ENCODE measurements at places on chromosomes 7 and 10.

DNA sequence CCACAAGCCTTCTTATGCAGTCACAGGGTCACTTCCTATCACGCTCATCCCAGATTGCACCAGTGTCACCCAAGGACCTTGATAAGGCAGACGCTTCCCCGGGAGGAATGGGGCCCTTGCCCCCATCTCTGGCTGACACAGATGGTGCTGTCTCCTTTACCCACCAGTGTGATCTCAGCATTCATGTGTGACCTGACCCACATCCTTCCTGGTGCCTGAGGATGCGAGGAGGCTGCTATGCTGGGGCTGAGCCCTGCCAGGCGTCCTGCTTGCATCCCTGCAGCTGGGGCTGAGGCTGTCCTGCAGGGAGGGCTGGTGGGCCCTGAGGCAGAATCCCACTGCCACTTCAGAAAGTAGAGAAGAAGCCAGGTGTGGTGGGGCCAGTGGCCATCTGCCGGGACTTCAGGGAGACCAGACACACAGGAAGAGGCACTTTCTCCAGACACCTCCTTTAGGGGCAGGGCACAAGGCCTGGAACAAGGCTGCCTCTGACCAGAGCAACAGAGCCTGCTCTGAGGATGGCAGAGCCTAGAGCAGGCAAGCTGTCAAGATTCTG is 35.3 kb downstream of the RASGEF1A start:
- DNase-seq: no peak

- DNase-seq: no peak
These were observed 69.6 kb upstream of the GRM8 start for GRCh38 chr7:127322351-127322750.

GRCh38 chr7:22566176-22566575 is 66.2 kb upstream of the STEAP1B start:
- no peak for DNase-seq

GRCh38 chr10:118669020-118669791 is 73.8 kb upstream of the PRLHR start:
- DNase-seq: no peak

DNA sequence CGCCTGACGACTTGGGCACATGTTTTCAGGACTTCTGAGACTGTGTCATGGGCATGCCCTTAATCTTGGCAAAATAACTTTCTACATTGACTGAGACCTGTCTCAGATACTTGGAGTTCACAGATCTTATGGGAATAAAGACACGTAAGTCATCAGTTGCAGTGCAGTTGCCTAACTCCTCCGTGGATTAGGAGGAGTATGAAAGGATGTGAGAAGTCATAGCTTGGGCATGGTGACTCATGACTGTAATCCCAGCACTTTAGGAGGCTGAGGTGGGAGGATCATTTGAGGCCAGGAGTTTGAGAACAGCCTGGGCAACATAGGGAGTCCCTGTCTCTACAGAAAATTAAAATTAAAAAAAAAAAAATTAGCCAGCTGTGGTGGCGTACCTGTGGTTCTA is 49.6 kb downstream of the EXOC6 start:
- DNase-seq: no peak

DNA sequence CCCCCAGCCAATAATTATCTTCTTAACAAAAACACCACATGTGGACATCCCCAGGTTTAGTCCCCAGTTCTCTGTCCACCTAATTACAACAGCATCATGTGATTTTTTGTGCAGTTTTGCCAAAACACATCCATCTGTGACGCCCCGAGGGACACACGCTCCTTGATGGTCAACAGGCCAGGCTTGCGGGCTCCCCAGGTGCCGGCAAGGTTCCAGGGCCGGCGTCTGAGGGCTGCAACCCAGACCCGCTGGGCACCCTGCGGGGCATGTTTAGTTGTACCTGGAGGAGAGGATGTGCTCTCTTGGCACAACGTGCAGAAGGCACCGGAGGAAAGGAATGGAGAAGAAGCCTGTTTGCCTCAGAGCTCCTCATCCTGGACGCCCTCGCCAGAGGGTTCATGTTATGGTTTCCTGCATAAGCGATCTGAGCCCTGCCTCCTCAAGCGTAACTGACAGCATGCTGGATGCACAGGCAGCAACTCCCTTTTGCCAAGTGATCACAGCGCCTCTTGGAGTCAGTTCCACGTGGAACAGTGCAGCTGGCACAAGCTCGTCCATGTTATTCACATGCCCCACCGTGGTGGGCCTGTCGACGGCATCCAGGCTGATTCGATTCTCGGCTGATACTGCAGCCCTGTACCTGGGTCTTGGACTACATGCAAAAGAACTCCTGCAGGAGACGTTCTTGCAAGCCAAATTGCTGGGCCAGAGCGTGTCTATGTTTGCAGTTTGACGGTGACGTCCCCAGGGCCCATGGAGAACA is 41.6 kb downstream of the JAKMIP3 start:
- no peak for DNase-seq

DNA sequence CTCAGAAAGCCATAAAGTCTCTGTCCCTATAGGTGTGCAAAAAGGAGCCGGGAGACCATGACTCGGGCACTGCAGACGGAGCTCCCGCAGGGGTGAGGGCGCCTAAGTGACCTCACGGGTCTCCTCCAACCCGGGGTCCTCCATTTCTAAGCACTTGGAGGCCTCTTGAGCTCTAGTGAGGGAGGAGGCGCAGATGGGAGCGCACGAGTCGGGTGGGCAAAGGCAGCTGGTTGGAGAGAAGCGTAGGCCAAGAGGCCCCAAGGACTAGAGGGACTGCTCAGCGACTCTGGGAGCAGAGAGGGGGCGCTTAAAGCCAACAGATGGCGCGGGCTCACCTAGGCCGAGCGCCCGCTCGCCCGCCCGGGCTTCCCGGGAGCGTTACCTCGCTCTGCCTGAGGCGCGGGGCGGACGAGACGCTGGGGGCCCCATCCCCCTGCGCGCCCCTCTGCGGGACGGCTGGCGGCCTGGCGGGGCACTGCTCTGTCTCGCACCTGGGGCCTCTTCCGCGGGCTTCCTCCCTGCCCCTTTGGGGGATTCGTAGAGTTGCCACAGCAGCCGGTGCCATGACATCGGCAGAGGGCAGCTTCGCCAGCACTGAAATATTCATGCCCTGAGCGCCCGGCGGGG is 523 bp upstream of the CDH23 start:
- no peak for DNase-seq
